ENCODE measurements at places on chromosomes 2 and 18.

DNA sequence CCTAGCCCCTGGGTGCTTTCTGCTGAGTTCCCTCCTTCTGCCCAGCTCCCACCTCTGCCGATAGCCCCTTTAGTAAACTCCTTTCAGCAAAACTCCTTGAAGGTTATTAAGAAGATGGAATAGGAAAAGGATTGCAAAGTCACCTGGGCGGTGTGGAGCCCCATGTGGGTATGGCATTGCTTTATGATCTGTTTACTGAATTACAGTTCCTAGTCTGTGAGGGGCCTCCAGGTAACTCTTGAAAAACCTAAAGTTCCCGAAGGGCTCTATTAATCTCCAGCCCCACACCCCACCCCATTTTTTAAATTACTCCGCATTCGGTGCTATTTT, 116.9 kb upstream of the UXS1 start:
- DNase-seq = no peak

- DNase-seq = no peak
Observed at GRCh38 chr2:85727798-85728197, 26.0 kb upstream of the ATOH8 start.

GRCh38 chr2:54652540-54652939, 70.9 kb upstream of the EML6 start:
- DNase-seq = no peak

GRCh38 chr2:128640845-128641360, 322.2 kb upstream of the HS6ST1 start:
- DNase-seq = no peak

DNA sequence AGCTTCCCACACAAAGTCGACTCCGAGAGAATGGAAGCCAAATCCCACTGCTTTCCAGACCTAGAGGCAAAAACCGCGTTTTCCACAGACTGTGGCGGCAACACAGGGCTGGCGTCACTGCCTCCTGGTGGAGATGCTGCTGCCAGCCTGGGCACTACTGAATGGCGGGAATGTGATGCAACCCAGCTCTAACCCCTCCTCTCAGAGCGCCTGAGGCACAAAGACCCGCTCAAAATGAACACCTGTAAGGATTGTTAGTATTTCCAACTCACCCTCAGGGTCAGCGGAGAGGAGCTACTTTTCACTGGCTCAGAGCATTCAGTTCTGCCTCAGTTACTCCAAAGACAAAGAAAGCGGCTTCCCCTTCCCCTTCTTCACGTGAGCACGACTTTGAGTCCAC, 548.0 kb upstream of the SALL3 start:
- no peak for DNase-seq

DNA sequence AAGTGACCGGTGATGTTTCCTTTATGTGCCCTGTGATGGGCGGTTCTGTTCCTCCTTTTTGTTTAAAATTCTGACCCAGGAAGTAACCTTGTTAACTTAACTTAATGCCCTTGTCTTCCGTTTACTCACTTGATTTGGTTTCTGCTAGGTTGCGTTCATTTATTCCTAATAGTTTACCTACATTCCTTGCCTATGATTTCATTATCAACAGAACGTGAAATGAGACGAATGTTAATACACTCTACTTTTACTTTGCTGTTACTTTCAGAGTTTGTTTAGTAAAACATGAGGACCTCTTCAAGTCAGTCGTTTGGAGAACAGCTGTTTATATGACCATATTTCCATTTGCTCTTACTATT, 638 bp downstream of the CEP192 start:
- no peak for DNase-seq

- DNase-seq = no peak
Observed at GRCh38 chr2:226336283-226336682, 463.3 kb downstream of the IRS1 start.

GRCh38 chr2:98559581-98559980, 48.7 kb downstream of the COA5 start:
- no peak for DNase-seq

GRCh38 chr2:174842496-174842895, 78.2 kb upstream of the CHRNA1 start:
- DNase-seq = no peak

DNA sequence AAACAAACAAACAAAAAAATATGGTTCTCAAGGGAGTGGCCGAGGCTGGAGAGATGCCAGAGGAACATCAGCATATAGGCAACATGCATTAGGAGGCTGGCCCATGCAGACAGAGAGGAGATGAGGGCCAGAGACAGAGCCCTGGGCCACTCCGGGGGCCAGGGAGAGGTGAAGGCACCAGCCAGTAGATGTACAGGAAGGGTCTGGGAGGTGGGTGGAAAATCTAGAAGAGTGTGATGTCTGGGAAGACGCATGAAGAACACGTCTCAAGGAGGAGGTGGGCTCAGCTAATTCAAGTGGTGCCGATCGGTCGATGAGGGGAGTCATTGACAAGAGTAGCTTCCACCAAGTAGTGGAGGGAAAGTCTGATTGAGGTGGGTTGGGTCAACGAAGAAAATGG, 79.9 kb downstream of the ZCCHC2 start:
- DNase-seq = no peak

DNA sequence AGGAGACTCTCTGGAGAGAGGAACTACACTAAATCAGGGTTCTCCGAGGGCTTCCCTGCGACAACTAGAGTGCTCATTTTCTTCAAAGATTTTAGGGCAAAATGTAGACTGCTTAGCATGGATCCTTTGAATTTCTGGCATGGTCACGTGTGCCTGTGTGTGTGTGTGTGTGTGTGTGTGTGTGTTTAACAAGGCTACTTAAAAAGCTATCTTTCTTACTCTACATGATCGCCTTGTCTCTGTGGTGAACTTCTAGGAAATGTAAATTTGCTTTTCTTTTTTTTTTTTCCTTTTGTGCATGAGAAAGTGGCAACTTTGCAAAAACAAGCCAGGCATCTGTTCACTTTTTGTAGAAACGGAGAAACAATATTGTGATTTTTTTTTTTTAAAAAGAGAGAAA, 43.9 kb downstream of the SOX11 start:
- DNase-seq = no peak

GRCh38 chr2:148901142-148901541, 26.1 kb downstream of the KIF5C start:
- DNase-seq = no peak

DNA sequence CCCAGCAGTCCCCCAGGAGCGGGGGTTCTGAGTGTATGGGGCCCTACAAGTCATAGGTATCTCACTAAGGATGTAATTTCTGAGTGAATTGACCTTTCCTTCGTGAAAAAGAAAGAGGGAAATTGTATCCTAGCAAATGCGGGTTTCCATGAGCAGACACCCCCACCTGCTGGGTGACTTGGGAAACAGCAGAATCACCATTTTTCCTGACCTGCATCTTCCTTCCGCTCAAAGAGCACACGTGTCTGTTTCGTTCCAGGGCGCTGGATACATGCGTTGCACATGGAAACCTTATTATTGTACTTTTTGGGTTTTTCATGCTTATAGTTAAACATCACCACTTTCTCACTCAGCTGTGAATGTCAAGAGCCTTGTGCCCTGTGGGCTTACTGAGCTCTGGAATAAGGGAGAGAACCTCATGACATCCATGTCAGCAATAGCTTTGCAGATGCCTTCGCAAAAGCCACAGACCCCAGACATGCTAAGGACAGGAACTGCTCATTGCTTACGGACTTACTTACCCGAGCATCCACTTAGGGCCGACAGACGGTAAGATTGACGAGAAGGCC, 132.8 kb downstream of the TPO start:
- peak; percentile 9 for DNase-seq

DNA sequence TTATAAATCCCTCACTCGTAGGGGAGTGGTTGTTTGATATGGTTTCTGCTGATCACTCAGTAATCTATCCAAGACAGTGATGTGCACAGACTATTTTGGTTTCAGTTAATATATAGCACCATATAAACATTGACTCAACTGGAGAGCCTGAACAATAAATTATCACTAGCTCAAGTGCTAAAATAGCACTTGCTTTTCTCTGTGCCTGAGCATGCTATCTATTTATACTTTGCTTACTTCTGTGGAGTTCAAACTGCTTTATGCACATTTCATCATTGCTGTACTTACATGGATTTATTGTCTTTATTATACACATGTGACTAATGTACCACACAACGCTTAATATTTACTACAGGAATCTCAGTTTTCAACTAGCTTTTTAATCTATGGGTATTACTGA, 133.6 kb downstream of the BCL2 start:
- no peak for DNase-seq

- no peak for DNase-seq
Observed at GRCh38 chr2:65664931-65665330, 232.5 kb upstream of the SPRED2 start.

DNA sequence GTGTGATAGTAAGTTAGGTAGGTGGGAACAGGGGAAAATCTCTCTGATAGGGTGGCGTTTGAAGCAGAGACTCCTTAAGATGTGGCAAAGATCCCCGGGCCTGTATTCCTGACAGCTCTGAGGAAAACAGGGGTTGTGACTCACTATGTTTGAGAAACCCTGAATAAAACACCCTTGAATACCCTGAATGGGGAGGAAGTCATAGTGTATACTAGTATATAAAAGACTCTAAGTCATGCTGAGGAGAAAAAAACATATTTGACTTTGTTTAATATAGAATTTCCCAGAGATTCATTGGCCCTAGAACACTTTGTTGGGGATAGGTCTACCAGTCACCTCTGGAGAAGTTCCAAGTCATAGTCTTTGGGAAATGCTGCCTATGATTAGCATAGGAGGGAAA, 590.9 kb downstream of the IRS1 start:
- no peak for DNase-seq

GRCh38 chr2:195824478-195824877, 167.5 kb downstream of the SLC39A10 start:
- DNase-seq = no peak

GRCh38 chr2:85133751-85134254, 611 bp downstream of the TCF7L1 start:
- DNase-seq = no peak

- no peak for DNase-seq
Observed at GRCh38 chr18:13317801-13318200, 99.2 kb downstream of the LDLRAD4 start.

- DNase-seq = no peak
Observed at GRCh38 chr18:8849696-8850095, 144.3 kb downstream of the MTCL1 start.

- no peak for DNase-seq
Observed at GRCh38 chr2:238256594-238257104, 16.8 kb upstream of the HES6 start.

DNA sequence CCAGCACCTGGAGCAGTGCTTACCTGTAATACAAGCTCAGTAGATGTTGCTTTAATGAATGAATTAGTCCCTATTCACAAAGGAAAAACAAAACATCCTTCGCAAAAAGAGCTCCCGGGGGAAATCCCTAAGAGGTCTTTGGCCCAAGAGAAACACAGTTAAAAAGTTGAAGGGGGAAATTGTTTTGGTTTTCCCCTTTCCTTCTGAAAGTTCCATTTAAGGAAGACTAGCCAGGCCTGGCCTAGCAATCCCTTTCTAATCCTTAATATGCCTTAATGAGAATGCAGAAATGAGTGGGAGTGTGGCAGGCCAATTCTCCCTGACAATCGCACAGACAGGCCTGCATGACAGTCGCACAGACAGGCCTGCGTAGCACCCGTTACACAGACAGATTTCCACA, 33.5 kb upstream of the REL start:
- DNase-seq = no peak

GRCh38 chr18:58004317-58004716, 39.7 kb upstream of the NEDD4L start:
- no peak for DNase-seq

DNA sequence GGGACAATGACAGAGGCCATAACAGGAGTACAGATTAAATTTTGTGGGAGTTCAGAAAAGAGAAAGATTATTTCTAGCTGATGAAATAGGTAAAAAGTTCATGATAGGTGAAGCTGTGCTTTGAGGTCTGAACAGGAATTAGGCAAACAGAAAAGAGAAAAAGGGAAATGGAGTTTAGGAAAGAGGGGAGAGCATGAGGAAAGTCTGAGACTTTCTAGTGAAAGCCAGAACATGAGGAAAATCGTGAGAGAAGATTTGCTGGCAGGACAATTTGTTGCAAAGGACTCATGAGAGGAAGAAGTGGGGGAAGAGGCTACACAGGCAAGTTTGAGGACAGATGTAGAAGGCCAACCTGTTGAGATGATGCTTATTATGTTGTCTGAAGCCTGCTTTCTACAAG, 6.3 kb upstream of the CHN1 start:
- DNase-seq = no peak

- DNase-seq = no peak
Observed at GRCh38 chr2:72952961-72953360, 35.6 kb downstream of the EMX1 start.

DNA sequence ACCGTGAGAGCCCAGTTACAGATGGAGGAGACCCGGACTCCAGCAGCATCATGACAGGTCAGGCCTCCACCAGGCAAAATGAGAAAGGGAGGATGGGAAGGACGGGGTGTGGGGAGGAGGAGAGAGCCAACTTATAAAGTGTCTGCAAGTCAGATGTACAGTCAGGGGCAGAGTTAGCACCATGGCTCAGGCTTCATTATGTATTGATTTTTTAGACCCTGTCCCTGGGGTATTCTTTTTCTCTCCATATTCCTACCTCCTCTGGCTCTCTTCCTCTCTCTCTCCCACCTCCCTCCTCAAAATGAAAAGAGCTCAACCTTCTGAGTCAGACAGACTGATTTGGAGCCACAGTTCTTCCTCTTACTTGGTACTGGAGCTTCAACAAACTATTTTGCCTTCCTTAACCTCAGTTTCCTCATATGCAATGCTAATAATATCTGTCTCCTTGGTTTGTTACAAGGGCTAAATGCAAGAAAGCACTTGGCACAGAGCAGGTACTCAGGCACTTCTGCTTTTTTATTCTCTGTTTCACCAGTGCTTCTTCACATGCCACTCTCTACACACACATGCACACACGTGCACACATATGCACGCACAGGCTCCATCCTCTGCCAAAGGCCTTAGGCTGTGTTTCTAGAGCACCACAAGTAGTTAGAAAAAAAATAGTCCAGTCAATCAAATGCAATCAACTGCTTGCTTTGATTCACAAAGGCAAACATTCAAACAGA, 92.3 kb upstream of the PKDCC start:
- no peak for DNase-seq

DNA sequence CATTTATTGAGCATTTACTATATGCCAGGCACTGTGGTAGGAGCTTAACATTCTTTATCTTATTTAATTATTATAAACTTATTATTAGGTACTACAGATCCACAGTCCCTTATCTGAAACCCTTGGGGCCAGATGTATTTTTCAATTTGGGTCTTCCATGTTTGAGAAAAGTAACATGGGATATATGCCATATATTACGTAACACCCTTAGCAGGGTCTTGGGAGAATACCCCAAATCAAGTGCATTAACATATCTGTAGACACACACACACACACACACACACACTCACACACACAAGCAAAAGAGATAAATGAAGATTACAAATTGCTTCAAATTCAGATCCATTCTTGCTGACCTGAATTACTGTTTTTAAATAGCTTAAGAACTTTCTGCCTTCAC, 13.7 kb downstream of the NTSR2 start:
- DNase-seq = no peak

All from activated naive CD4-positive, alpha-beta T cell (primary cell).